ENCODE measurements at places on chromosomes 12 and 14.

DNA sequence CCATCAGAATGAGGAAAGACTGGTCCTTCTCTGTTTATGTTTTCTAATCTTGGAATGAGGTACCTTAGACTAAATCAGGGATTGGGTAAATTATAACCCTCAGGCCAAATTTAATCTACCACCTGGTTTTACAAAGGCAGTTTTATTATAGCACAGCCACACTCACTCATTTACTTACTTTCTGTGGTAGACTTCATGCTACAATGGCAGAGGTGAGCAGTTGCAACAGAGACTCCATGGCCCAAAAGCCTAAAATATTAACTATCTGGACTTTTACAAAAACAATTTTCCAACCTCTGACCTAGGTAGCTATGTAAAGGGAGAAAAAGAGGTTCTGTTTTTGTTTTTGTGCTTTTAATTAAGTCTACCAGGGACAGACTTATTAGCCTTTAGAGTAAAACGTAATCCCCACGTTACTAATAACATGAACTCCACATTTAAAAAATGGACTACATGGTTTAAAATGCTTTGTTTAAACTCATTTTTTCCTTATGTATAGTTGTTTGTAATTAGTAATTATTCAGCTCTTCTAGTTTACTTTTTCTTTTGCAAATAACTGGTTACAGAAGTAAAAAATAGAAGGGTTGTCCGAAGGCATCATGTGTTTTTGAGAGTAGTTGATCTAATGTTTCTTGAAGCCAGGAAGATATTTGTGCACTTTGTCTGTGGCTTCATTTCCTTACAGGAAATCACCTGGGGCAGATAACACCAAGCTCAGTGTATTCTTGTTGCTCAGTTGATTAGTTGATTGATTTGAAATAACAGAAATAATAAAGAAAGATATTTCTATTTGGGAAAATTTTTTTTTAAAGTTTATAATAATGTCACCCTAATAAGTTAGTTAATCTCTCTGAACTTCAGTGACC, 57.6 kb upstream of the ATP2B1 start:
- no peak for DNase-seq

- DNase-seq = no peak
These were observed 1205.3 kb downstream of the GALC start for GRCh38 chr14:86787717-86788116.

DNA sequence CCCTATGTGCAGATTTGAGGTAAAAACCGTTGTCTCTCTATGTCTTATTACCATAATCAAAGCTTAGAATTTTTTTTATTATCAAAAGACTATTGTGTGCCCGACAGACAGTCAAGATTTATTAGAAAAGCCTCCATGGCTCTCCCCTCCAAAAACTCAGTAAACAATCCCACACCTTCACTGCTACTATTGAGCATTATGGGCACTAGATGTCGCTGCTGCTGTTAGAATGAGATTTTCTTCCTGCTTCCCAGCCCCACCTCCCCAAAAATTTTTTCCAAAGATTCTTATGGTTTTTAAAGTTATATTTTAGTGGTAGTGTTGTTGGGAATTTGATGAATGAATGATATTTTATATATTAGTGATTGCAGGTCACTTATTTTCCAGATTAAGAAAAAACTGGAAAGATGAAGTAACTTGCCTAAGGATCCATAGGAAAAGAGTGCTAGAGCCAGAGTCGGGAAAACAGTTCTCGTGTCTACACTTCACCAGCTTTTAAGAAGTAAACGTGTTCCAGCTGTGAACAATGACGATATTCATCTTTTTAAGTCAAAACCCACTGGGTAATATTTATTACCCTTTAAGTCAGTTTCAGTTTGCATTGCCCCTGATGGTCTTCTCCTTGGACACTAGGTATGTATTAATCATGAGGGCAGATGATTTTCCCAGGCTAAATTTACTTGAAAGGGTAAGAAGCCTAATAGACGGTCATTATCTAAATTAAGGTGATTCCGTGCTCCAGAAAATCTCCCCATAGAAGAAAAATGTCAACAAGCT, 12.2 kb upstream of the FOXG1 start:
- peak; percentile 19 for DNase-seq

- DNase-seq = no peak
These were observed 110.4 kb upstream of the FZD10 start for GRCh38 chr12:130051900-130052299.

- no peak for DNase-seq
These were observed 38.7 kb downstream of the ADGRD1 start for GRCh38 chr12:130992448-130992847.

DNA sequence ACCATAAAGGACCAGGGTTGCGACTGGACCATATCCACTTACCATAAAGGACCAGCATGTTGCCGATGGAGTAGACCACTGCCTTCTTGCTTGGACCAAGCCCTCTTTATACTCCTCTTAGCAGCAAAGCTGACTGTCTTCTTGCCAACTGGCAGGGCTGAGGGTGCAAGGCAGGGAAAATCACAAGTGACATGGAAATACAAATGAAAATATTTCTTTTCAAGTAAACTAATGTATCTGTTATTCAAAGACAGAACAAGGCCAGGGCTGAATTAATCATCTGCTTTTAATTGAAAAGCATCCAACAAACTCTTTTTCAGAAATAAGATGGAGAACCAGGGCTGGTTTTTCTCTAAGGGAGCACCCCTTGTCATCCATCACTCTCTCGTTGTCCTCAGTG, at the start of gene CELA1:
Gene CELA1, minus strand, starts transcription at position 99 of the 400 bp plus-strand sequence. Its CDS starts 41 bp downstream, at position 58.
- no peak for DNase-seq

GRCh38 chr14:75626863-75627262, 33.8 kb downstream of the ERG28 start:
- DNase-seq = no peak

DNA sequence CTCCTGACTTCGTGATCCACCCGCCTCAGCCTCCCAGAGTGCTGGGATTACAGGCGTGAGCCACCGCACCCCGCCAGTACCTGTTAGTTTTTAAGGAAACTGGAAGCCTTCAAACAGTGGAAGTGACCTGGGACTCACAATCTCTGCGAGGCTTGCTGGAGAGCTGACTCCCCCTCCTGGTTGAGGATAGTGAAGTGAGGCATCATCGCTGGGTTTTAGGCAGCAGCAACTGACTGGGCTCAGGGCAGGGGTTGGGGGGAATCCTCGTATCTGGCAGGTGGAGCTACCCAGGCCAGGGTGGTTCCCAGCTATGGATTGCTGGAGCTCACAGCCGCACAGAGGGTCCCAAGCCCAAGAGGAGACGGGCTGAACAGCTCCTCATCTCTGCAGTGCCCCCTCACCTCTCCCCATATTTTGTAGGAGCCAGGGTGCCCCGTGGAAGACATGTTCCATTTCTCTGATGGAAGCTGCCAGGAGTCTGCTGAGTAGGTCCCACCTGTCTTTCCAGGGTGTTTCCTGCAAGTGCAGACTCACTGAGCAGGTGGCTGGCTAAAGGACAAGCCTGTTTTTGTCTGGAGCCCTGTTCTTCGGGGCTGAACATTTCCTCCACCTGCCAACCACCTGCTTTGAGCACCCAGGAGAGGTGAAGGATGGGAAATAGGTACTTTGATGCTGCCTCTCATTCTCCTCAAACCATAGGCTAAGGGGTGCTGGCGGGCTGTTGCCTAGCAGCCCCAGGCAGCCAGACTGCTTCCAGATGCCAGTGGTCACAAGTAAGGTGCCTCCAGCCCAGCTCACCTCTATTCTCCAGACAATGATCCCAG, 3.1 kb downstream of the AVIL start:
- no peak for DNase-seq

- DNase-seq = no peak
These were observed 85.7 kb upstream of the GPR68 start for GRCh38 chr14:91330096-91330696.
